ENCODE measurements at places on chromosomes 12 and 14.

GRCh38 chr12:123822804-123823203 lies 60.7 kb downstream of the DNAH10 start:
- no peak for DNase-seq

DNA sequence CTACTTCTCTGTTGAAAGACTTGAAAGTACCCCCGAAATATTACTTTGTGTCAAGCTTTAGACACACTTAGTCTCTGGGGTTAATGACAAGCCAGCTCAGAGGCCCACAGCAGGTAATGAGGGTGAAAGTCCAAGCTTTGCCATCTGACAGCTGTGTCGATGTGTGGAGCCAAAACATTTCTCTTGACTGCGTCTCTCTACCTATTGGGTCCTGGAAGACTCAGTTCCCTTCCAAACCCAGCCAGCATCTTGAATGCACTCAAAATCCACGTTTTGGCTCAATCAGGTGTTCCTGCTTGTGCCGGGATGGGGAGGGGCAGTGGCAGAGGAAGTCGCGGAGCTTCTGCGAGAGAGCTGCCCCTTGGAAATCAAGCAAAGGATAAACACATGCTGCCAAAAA lies 3.2 kb downstream of the PLXNC1 start:
- DNase-seq = no peak

DNA sequence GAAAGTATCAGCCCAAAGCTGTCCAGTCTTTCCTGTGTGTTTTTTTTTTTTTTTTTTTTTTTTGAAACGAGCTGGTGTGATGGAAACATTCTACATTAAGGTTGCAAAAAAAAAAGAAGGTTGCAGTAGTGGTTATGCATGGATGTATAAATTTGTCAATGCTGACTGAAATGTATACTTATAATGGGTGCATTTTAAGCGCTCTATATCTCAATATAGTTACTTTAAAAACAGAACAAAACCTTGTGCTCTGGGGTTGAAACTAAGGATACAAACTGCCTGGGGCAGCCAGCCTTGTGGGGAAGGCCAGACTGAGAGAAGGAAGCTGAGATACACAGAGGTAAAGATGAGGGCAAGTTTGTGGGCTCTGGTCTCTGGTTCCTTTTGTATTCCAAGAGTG lies 87.3 kb upstream of the RMST start:
- no peak for DNase-seq

DNA sequence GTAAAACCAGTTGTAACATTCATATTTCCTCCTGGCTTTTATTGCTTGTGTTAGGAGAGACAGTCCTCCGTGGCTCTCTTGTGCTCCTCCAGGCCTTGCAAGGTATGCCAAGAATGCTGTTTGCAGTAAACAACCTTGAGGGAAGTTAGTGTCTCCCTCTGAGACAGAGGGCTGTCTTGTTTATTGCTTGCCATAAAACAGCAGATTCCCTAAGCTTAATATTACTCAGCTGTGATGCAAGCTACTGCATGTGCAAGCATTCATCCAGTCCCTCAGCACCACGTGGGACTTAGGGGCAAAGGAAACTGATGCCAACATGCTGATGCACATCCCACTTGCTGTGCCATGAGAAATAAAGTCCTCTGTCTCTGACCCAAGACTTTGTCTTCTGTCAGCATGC lies 6.6 kb downstream of the POMT2 start:
- no peak for DNase-seq

- no peak for DNase-seq
Measured at GRCh38 chr12:42641221-42641885, 51.8 kb upstream of the PRICKLE1 start.

- no peak for DNase-seq
Measured at GRCh38 chr12:49051373-49051764, 9.2 kb downstream of the KMT2D start.

- no peak for DNase-seq
Measured at GRCh38 chr12:10368206-10369171, 21.4 kb downstream of the KLRK1 start.

DNA sequence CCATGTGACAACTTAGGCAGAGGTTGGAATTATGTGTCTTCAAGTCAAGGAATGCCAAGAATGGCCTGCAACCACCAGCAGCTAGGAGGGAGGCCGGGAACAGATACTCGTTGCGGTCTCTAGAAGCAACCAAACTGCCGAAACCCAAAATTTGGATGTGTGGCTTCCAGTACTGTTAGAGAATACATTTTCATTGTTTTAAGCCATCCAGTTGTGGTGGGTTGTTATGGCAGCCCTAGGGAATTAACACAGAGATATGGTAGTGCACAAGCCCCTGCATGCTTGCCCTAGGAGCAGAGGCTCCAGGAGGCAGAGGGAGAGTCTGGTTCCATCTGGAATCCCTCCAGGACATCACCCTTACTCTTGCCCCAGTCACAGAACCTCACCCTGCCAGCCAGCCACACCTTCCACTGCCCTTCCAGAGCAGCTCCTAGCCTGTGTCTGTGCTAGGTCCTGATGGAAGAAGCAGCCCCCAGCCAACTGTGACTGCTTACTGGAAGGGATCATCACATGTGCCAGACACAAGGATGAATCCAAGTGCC lies 19.5 kb downstream of the PITPNM2 start:
- no peak for DNase-seq

DNA sequence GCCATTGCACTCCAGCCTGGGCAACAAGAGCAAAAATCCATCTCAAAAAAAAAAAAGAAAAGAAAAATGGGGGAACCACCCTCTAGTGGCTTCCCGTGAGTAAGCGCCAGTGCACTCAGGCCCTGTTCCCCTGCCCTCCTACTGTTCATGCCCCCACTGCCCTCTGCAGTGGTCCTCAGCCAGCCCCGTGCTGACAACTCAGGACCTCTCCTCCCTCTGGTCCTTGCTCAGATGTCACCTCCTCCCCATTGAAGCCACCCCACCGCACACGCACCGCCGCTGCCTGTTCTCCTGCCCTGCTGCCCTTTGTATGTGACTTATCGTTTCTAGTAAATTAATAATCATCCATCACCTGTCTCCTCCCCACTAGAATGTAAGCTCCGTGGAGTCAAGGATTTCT lies 58.8 kb upstream of the DYNC1H1 start:
- no peak for DNase-seq

GRCh38 chr14:55152052-55152753 lies 23.2 kb downstream of the LGALS3 start:
- no peak for DNase-seq

- DNase-seq = no peak
Measured at GRCh38 chr12:65778258-65779090, 45.8 kb upstream of the HMGA2 start.

DNA sequence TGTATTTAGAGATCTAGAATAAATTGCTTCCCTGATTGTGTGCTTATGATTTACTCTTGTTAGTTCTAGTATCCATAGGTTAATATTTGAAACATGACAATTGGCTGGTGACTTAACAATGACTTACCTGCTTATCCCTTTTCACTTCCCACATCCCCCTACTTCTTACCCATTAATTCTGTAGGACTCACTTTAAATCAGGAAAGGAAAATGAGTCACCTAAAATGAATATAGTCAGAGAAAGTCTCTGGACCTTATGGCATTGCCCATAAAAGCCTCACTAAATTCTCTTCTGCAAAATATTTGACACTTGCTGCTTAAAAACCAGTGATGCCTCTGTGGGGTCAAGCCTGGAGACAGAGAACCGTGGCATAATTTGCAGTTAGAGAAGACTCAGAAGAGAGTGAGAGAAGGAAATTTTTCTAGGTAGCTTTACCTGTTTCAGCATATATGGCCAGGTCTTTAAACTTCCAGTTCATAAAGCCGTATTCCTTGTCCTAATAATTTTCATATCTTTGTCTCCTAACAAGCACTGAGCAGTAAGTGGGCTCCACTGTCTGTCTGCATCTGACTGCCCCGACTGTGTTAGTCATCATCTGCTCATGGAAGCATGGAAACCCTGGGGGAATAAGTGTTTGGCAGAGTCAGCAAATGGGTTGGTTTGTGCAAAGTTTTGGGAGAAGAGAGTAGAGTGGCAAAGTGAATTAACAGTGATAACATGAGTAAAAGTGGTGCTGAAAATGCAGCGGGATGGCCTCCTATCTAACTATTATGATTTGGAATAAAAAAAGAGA lies 294.4 kb downstream of the AKAP6 start:
- no peak for DNase-seq

DNA sequence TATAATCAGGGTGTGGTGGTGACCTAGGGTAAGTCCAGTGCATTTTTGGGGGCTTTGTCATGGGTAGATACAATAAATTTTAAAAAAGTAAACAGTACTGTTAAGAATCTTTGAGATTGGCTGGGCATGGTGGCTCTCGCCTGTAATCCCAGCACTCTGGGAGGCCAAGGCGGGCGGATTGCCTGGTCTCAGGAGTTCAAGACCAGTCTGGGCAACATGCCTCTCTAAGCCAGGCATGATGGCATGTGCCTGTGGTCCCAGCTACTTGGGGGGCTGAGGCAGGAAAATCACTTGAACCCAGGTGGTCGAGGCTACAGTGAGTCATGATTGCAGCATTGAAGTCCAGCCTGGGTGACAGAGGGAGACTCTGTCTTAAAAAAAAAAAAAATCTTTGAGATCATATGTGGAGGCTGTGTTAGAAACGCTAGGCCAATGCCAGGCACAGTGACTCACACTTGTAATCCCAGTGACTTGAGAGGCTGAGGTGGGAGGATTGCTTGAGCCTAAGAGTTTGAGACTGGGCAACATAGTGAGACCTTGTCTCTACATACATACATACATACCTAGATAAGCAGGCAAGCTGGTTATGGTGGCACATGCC lies 67.7 kb downstream of the PRKCH start:
- peak; percentile 64 for DNase-seq

DNA sequence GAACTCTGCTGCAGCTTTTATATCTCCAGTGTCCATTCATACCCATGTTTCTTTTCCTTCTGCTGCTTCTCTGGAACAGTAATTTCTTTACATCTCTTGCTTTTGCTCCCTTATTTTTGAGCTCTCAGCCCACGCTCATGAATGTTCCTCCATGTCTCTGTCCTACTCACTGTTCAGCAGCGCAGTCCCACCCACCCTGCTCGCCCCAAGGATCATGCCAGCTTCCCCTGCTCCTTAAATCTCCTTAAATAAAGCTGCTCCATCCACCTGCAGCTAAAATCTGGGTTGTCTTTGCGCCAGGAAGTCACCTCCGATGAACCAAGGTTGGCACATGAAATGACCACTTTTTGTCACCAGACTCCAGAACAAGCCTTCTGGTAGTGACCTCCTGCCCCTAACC lies 201.1 kb upstream of the RGS6 start:
- DNase-seq = no peak

- no peak for DNase-seq
Measured at GRCh38 chr14:89325299-89325883, 91.6 kb downstream of the FOXN3 start.

- no peak for DNase-seq
Measured at GRCh38 chr14:72341237-72341636, 409.0 kb downstream of the RGS6 start.

DNA sequence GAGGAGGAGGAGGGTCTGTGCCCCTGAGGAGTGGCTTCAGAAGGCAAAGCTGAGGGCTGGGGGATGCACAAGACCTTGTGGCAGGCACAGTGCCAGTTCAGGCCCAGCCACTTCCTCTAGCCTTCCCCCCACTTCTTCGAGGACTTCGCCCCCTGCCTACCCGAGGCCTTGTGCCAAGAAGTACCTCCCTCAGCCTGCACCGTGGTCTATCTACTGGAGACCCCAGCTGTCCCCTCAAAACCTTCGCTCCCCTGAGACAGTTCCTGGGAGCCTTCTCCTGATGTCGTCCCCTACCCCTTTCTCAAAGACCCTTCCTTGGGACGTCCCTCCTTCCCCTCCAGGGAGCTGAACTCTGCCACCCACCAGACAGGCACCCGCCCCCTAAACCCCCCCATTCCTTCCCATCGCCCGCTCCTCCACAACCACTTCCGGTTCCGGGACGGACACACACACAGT lies 604 bp downstream of the ZNF384 start:
- DNase-seq = peak; percentile 58

DNA sequence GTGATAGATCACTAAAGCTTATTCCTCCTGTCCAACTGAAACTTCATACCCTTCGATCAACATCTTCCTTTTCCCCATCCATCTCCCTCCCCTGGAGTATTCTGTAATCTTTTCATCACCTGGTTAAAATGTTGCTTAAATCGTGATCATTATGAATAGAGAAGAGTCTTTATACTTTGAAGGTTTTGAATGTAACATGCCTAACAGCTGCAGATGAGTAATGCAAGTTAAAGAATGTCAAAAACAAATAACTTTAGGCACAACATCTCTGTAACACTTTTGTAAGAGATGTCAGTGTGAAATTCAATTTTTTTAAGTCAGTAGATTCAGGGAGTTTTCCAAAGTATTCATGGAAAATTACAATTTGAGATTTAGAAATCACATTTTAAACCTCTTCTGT lies 25.0 kb downstream of the RXYLT1 start:
- DNase-seq = no peak

DNA sequence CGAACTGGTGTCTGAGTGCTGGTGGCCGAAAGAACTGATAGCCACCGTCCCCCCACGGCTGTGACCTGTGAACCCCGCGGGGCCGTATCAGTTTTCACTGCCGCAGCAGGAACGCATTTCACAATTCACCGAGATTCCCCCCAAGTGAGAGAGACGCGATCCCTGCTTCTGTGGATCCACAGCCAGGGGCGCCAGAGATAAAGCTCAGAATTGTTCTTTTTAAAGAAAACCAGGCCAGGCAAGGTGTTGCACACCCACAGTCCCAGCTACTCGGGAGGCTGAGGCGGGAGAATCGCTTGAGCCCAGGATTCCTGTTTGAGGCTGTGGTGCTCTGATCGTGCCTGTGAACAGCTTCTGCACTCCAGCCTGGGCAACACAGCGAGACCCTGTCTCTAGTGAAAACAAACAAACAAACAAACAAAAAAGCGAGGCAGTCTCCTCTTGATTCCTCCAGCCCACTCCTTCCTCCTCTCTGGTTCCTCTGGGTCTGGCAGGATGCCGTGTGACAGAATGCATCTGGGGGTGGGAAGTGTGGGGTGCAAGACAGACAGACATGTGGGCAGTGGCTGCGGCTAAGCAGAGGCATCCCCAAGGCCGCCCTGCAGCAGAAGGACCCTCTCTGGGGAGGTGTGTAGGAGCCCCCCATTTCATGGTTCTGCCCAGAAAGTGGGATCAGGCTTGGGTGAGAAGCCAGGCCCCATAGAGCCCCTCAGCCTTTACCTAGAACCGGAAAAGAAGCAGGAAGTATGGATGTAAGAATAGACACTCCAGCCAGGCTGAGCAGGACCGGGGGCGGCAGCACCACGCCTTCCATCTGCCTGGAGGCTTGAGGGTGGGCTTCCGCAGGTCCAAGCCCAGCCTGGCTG lies 39.2 kb upstream of the PPP1R13B start:
- DNase-seq = no peak

GRCh38 chr12:42402821-42403411 lies 76.9 kb downstream of the PPHLN1 start:
- no peak for DNase-seq

- DNase-seq = no peak
Measured at GRCh38 chr14:93105362-93105761, 10.4 kb downstream of the ITPK1 start.

- DNase-seq = no peak
Measured at GRCh38 chr12:62720661-62721330, 214.2 kb downstream of the PPM1H start.

GRCh38 chr14:99654235-99654985 lies 9.5 kb downstream of the HHIPL1 start:
- no peak for DNase-seq
